Forelimb muscle (tissue), 1 donor: ENCODE measurements at places on chromosomes 2 and 18.

GRCh38 chr2:238655974-238656722 is 191.7 kb upstream of the TWIST2 start:
- no peak for DNase-seq

GRCh38 chr18:31710826-31711225 is 26.4 kb upstream of the B4GALT6 start:
- DNase-seq = no peak

DNA sequence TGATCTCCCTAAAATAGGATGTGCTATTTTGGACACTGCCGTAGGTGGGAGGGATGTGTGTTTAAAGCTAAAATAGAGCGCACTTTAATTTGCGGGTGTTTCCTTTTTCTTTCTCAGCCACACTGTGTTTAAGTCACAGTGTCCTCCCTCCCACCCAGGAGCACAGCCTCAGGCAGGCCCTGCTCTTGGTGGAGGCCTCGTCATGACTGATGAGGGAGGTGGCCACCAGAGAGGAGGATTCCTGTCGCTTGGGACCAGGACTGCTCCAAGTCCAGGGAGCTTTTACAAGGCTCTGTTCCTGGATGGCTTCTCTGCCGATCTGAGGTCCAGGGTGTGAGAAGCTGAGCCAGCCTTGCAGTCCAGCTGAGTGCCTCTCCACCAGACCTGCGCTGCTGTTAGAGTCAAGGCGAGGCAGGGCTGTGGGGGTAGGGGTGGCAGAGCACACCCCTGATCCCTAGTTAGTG is 33.5 kb downstream of the INPP4A start:
- DNase-seq = no peak

DNA sequence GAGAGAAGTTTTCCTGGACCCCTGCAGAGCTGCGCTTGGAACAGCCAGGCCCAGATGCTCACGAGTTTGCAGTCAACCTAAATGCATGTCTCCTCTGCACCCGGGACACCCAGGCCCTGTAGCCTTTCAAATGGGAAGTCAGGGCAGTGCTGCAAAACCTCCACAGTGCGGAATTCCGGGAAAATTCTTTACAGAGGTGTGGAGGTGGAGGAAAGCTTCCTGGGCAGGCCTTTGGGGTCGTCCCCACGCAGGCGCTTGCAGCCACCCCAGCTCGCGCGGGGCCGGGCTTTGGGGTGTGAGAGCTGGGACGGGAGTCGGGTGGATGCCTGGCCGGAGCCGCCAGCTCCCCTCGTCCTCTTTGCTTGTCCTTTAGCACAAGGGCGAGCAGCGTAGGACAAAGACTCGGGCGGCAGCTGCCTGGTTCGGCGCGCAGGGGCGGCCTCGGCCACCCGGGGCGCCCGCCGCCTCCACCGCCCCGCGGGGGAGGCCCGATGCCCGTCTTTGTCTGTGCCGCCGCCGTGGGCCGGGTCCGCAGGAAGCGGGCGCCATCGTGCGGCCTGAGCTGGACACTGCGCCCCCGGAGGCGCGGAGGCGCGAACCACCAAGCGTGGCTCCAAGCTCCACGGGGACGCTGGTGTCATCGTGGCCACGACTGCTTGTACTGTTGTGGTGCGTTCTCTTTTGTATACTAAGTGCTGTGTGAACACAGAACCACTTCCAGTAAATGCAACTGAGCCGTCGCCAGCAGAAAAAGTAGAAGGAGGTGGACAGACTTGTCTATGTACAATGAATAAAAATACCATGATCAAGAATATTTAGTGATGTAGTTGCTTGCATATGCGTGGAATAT is 28.2 kb upstream of the BCL11A start:
- DNase-seq = no peak
